Left lung (tissue), 14 donors: ENCODE measurements at places on chromosomes 1 and 21.

DNA sequence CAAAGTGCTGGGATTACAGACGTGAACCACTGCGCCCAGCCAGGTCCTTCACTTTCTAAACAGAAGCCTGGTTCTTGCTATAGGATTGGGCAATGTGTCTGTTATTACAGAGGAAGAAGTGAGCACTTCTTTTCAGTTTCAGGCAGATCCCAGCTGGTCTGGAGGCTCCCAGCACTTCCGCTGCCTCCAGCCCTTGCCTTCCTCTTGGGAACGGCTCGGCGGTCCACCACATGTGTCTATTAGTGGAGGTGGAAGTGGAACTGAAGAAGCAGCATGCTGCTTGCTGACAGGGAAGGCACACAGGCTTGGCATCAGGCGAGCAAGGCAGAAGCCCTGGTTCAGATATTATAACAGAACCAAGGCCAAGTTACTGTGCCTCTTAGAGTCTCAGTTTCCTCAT lies 17.0 kb downstream of the MKNK1 start:
- DNase-seq: no peak
- H3K4me3 ChIP-seq: no peak overlapping the region
- no peak overlapping the region for H3K27ac ChIP-seq
- H3K27me3 ChIP-seq: no peaks in the 10 kb centered on the region

DNA sequence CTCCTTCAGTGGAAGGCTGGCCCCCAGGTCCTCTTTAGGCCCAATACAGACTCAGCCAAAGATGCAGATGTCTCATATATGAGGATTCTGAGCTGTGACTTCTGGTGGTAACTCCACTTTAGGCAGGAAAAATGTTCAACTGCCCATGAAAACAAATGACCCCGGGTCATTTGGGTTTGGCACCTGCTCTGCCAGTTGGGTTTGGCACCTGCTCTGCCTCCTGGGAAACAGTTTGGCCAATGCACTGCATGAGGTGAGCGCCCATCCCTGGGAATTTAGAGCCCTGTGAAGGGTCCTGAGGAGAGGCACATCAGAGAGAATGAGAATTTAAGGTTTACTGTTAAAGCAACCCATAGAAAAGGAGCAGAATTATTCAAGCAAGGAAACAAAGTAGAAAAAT lies 45.3 kb downstream of the B3GALT5 start:
- H3K36me3 ChIP-seq: no peaks in the 10 kb centered on the region
- DNase-seq: no peak
- no peak overlapping the region for H3K27ac ChIP-seq
- no peaks in the 10 kb centered on the region for H3K27me3 ChIP-seq
- H3K4me3 ChIP-seq: no peak overlapping the region

- no peaks in the 10 kb centered on the region for H3K27me3 ChIP-seq
- H3K36me3 ChIP-seq: peaks cover 9% of the 10 kb centered on the region
- no peak overlapping the region for H3K4me3 ChIP-seq
Measured at GRCh38 chr1:150477733-150478132, 9.5 kb upstream of the TARS2 start.

GRCh38 chr1:211935448-211935970 lies 99.8 kb downstream of the INTS7 start:
- H3K36me3 ChIP-seq: no peaks in the 10 kb centered on the region
- H3K4me3 ChIP-seq: no peak overlapping the region
- H3K27ac ChIP-seq: no peak overlapping the region
- H3K4me1 ChIP-seq: peaks cover 27% of the 10 kb centered on the region
- peaks cover 32% of the 10 kb centered on the region for H3K27me3 ChIP-seq
- DNase-seq: no peak
